ENCODE measurements at places on chromosomes 12 and 14.

GRCh38 chr12:95742586-95742985 lies 48.0 kb downstream of the NTN4 start:
- DNase-seq = no peak

DNA sequence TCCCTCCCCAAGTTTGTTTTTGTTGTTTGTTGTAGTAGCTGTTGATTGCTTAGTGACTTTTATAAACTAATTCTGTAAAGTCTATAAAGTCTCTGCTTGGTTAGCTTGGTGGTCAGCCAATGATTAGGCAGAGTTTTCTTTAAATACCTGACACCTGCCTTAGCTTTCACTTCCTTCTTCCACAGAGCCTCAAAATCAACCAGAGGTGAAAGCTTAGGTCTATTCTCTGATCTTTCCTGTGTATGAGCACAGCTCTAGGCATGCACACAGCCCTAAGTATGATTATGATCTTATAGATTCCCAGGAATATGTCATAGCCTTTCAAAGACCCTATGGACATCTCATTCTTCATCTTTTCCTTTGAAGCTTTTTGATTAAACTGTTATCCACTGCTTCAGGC lies 514.7 kb downstream of the AACS start:
- DNase-seq = no peak

DNA sequence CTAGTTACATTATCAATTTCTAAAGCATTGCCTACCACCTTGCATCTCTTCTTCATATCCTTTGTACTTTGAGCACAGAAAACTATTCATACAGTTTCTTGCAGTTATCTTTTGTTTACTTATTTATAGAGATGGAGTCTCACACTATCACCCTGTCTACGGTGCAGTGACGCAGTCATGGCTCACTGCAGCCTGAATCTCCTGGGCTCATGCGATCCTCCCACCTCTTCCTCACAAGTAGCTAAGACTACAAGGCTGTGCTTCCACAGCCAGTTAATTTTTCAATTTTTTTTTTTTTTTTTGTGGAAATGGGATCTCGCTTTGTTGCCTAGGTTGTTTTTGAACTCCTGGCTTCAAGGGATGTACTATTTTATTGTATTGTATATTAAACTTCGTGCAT lies 158.0 kb downstream of the TTC6 start:
- no peak for DNase-seq

DNA sequence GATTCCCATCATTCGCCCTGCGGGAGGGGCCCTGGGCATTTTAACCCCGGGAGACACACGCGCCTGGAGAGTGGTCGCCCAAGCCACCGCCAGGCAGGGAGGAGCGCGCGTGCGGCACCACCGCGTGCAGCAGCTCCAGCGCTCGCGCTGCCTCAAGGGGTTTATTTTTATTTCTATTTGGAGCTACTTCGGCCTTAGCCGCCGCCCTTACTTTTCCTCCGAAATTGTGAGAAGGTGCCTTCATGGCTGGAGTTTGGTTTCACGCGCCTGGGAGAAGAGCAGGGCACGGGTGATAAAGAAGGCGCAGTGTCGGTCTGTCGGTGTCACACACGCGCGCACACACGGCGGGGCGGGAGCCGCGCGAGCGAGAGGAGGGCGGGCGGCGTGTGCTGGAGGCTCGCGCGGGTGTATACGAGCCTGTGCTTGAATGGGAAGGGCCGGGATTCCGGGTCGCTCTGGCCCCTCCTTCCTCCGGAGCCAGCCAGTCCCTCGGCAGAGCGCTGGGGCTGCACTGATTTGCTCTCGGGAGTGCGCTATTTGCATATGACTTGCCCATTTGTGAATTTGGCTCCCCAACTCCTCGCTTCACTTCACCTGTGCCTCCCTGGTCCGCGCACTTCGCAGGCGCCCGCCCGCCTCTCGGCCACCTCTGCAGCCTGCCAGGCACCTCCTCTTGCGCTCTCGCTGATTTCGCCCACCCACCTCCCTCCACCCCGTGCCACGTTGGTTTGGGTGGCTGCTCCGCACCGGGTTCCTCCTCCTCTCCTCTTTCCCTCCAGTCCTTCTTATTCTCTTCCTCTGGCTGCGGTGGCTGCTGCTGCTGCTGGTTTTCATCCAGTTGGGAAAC lies 932.3 kb downstream of the DIO2 start:
- DNase-seq = no peak

DNA sequence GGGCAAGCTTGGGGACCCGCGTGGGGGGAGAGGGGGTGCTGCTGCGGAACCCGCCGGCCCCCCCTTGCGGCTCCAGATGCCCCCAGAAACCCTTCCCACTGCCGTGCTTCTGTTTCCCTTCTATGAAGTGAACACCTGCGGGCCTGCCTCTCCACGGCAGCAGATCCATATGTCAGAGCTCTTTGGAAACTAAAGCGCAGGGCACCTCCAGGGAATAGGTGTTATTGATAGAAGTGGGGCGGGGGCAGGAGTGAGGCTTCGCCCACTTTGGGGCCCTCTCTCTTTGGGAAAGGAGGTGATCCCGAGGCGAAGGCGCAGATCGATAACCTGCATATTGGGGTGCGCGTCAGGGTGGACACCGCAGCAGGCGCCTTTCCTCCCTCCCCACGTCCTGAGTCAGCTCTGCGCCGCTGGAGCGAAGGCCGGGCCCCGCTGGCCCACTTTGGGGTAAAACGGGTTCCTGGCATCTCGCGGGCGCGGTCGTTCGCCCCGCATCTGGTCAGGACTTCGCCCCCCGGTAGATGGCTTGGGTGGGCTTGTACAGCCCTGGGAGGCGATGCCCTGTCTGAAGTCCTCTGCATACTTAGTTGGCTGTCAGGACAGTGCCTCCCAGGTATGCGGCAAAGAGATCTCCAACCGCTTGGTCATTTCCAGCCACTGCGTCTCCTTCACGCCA lies 524 bp downstream of the KMT5A start:
- no peak for DNase-seq

DNA sequence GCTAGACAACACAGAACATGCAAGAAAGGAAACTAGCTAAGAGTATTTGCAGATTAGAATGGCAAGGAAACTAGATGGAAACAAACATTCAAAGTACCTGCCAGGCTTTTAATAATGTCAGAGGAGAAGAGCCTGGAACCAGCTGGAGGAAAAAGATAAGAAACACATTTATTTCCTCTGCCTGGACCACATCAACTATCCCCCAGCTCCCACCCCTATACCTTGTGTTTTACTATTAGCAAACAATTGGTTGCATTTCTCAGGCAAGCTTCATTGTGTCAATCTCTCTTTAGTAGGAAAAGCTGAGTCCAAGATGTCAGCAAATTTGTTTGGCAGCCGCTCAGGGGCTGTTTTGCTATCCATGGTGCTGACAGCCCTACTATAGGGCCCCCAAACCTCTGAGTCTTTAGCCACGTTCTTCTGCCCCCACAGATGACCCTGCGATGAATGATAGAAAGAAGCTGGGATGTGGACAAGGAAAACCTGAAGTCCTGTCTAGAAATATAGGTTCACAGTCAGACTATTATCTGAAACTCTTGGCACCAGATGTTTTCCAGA lies 11.6 kb upstream of the SYNDIG1L start:
- no peak for DNase-seq

- no peak for DNase-seq
These were observed 15.9 kb downstream of the PLEKHG3 start for GRCh38 chr14:64720131-64720576.

GRCh38 chr12:95114766-95115405 lies 41.5 kb upstream of the NR2C1 start:
- no peak for DNase-seq

- DNase-seq = no peak
These were observed 747.4 kb downstream of the VRK1 start for GRCh38 chr14:97544571-97544970.

DNA sequence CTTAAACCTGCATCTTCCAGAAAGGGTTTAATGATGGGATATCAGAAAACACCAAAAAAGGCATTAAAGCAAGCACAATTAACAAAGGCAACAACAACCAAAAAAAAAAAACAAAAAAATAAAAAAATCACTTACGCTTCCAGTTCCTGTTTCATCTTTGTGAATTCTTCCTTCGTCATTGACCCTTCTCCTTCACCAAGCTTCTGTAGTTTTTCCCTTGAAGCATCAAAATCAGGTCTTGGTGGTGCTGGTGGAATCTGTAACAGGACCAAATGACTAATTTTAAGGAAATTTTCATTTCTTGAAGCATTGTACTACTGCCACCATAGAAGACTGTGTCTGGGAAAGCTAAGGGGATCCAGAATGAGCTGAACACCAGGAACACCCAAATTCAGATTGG lies 24.5 kb downstream of the SNX6 start:
- DNase-seq = no peak

- DNase-seq = peak; percentile 74
These were observed 96.1 kb downstream of the PLXNC1 start for GRCh38 chr12:94244165-94245133.

DNA sequence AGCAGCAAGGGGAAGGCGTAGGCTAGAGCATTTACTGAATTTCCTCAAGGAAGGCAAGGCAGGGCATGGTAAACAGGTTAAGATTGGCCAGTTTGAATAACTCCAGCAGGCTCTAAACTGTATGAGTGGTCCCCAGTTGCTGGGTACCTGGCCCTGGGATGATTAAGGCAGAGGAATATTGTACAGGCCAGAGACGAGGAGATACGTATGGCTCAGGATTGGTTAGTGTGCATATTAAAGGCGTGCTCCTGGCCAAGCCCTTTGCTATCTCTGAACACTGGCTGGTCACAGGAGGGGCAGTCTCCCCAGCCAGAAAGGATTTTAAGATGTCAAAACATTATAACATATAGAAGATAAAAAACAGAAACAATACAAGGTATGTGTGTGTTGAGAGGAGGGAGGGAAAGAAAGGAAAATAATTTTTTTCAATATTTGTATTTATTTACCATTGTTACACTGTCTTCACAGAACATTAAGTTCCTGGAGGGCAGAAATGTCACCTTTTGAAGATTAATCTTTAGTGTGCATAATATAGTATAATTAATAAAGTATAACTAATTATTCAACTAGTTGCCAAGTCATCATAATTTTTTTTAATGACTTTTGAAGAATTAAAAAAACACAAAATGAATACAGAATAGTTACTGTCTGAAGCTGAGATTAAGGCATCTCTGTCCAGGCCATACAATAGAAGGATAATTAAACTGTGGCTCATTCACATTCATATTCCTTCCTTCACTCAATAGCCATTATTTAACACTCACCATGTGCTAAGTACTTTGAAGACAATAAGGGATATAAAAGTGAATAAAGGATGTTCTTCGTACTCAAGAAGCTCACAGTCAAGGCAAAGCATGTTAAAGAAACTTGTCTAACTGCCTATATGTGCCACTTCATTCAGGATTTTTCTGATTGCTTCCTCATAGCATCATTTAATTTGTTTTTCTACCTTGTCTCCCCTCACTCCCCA lies 41.9 kb downstream of the DCP1B start:
- no peak for DNase-seq

GRCh38 chr14:26965490-26965889 lies 367.7 kb upstream of the NOVA1 start:
- no peak for DNase-seq

DNA sequence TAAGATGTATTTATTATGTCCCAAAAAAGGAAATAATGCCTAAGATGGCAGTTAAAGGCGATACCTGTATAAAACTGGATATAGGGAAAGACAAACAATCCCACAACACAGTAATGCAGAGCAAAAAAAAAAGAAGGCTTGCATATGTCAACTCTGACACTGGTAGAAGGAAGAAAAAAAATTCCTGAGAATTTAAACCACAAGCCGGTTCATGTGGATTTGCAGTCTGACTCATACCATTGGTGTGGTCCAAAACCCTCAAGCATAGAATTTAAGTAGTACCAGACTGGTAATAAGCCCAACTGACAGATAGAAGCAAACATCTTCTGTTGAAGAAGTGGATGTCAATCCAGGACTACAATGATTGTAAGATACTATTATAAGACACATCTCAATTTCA lies 7.2 kb downstream of the DNAI7 start:
- no peak for DNase-seq

All from stimulated activated effector memory CD8-positive, alpha-beta T cell treated with anti-CD3 and anti-CD28 coated beads, Interleukin-12 subunit alpha, Interleukin-12 subunit beta, amount 100 ng/mL, for 72 hours (primary cell).